Metanephros (tissue), 2 donors: ENCODE measurements at places on chromosomes 2 and 18. TPM values are rescaled to one million over a fixed set of nuclear protein-coding genes. Genes with fewer than 3 reads are reported as not detected.

DNAH7 gene
- 10.6 TPM for total RNA-seq

GKN1 gene
- not detected for total RNA-seq

FEV gene
- 1.3 TPM for total RNA-seq

OTOS gene
- total RNA-seq, result not detected

NEB gene
- total RNA-seq, result 313 TPM

SERPINB11 gene
- total RNA-seq, result not detected

SP9 gene
- total RNA-seq, result not detected

PLGLB2 gene
- total RNA-seq, result 2.6 TPM

G6PC2 gene
- total RNA-seq, result 0.23 TPM

RASGRP3 gene
- 36.8 TPM for total RNA-seq

GRP gene
- total RNA-seq, result 2.3 TPM

CFAP221 gene
- total RNA-seq, result 15.8 TPM

RBFA gene
- 44.6 TPM for total RNA-seq

ZCCHC2 gene
- total RNA-seq, result 17.9 TPM

RALB gene
- 41.0 TPM for total RNA-seq

REEP1 gene
- 6.5 TPM for total RNA-seq

CPO gene
- not detected for total RNA-seq

GEN1 gene
- total RNA-seq, result 9.9 TPM
